Activated CD8-positive, alpha-beta T cell treated with anti-CD3 and anti-CD28 coated beads for 36 hours (primary cell): ENCODE measurements at places on chromosomes 2 and 18. TPM values are rescaled to one million over a fixed set of nuclear protein-coding genes. Genes with fewer than 3 reads are reported as not detected.

Gene DSC1
- 0.16 TPM for total RNA-seq

Gene CNGA3
- not detected for total RNA-seq

Gene ABCB11
- total RNA-seq = not detected

Gene IL37
- not detected for total RNA-seq

Gene AGXT
- total RNA-seq = not detected

Gene NOSTRIN
- not detected for total RNA-seq

Gene KCNG3
- 1.5 TPM for total RNA-seq

Gene TET3
- 15.5 TPM for total RNA-seq

Gene ZNF236
- total RNA-seq = 12.7 TPM

Gene CFAP65
- not detected for total RNA-seq

Gene SETBP1
- 10.2 TPM for total RNA-seq

Gene CD8B2
- total RNA-seq = 4.5 TPM

Gene PPP3R1
- total RNA-seq = 72.7 TPM

Gene ESPNL
- total RNA-seq = 0.27 TPM

Gene BBS5
- total RNA-seq = 3.2 TPM

Gene CFC1
- not detected for total RNA-seq
